ENCODE measurements at places on chromosomes 6 and 20. TPM values are rescaled to one million over a fixed set of nuclear protein-coding genes. Genes with fewer than 3 reads are reported as not detected.

PROCR gene
- total RNA-seq: 9.3 TPM

HRH3 gene
- not detected for total RNA-seq

TIAM2 gene
- total RNA-seq: 10.1 TPM

IDH3B gene
- 256 TPM for total RNA-seq

RIPOR3 gene
- total RNA-seq: 7.1 TPM

HLA-DOA gene
- total RNA-seq: 1.5 TPM

DNAH8 gene
- 0.09 TPM for total RNA-seq

DNA sequence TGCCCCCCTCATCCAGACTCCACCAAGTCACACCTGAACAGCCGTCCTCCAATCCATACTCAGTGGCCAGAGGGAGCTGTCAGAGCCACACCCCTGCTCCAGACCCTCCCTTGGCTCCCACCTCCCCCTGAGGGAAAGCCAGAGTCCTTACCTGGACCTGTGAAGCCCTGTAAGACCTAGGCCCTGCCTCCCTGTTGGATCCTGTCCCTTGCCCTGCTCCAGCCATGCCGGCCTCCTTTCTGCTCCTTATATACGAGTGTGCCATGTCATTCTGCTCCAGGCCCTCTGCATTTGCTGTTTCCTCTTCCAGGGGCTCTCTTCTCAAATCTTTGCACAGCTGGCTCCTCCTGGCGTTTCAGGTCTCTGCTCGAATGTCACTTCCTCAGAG is 100.3 kb upstream of the MYL9 start:
- peaks cover 18% of the 10 kb centered on the region for H3K27me3 ChIP-seq
- no peak for DNase-seq

DNA sequence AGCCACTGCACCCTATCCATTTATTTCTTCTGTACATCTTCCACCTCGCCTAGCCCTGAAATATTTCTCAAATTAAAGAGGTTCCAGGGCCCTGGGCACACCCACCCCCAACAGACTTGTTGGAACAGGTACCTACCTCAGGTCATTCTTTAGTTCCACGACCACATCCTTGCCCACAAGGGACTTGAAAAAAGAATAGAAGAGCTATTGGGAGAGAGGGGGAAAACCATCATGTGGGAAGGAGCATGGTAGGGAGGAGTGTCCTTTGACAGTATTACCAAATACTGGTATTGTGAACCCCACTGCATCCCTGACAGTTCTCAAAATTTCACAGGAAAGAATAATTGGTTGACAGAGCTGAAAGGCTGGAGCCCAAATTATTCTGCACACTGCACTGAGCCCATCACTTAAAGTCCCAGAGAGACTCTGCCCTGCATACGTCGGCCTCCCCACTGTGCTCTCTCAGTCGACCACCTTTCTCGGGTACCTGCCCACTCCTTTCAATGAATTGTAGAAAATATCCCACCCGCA is 762 bp downstream of the LSM2 start:
- peaks cover 20% of the 10 kb centered on the region for H3K4me1 ChIP-seq
- DNase-seq: no peak
- peak overlapping the region; percentile 69 for H3K4me3 ChIP-seq
- peak overlapping the region; percentile 96 for H3K27ac ChIP-seq
- no peaks in the 10 kb centered on the region for H3K27me3 ChIP-seq

DNA sequence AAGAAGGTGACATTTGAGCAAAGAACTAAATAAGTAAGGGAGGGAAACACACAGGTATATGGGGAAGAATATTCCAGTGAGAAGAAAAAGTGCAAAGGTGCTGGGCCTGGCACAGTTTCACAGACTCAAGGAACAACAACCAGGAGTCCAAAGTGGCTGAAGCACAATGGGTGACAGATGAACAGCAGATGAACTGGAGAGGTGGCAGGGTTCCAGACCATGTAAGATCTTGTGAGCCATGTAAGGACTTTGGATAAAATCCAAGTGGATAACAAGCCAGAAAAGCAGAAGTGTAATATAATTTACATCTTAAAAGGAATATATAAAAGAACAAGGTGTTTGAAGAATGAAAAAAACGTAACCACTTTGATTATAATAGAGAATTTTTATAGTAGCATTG is 87.9 kb downstream of the MMS22L start:
- DNase-seq: no peak
- H3K27me3 ChIP-seq: no peaks in the 10 kb centered on the region
- no peak overlapping the region for H3K27ac ChIP-seq

GRCh38 chr6:34065466-34066217 is 80.2 kb downstream of the GRM4 start:
- no peak overlapping the region for H3K27ac ChIP-seq
- H3K27me3 ChIP-seq: no peaks in the 10 kb centered on the region
- H3K4me1 ChIP-seq: no peaks in the 10 kb centered on the region
- no peak overlapping the region for H3K4me3 ChIP-seq
- H3K36me3 ChIP-seq: no peaks in the 10 kb centered on the region

DNA sequence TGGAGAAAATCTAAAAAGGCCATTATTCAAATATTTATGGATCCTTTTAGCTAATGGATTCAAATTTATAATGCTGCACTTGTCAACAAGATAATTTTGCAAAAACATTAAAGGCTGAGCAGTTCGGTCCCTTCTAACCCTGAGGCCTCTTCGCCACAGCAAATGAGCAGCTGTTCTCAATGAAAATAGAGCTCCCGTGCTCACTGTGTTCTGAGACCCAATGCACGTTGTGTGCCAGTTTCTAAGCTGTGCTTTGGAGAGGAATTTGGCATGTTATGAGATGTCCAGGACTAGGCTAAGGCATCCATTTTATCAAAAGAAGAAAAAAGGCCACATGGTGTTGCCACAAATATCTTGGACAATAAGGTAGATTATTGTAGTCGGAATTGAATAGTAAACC is 220.1 kb upstream of the TSHZ2 start:
- H3K27ac ChIP-seq: no peak overlapping the region
- no peak for DNase-seq
- no peaks in the 10 kb centered on the region for H3K4me1 ChIP-seq
- no peaks in the 10 kb centered on the region for H3K27me3 ChIP-seq
- no peak overlapping the region for H3K4me3 ChIP-seq

GRCh38 chr6:135096403-135097130 is 41.9 kb upstream of the HBS1L start:
- no peaks in the 10 kb centered on the region for H3K4me1 ChIP-seq
- H3K36me3 ChIP-seq: no peaks in the 10 kb centered on the region
- peaks cover 6% of the 10 kb centered on the region for H3K27me3 ChIP-seq
- no peak for DNase-seq
- H3K4me3 ChIP-seq: no peak overlapping the region

- no peaks in the 10 kb centered on the region for H3K4me1 ChIP-seq
- peak; percentile 16 for DNase-seq
- no peaks in the 10 kb centered on the region for H3K36me3 ChIP-seq
- no peak overlapping the region for H3K27ac ChIP-seq
- H3K27me3 ChIP-seq: no peaks in the 10 kb centered on the region
Measured at GRCh38 chr20:52747845-52748284, 224.3 kb upstream of the TSHZ2 start.

DNA sequence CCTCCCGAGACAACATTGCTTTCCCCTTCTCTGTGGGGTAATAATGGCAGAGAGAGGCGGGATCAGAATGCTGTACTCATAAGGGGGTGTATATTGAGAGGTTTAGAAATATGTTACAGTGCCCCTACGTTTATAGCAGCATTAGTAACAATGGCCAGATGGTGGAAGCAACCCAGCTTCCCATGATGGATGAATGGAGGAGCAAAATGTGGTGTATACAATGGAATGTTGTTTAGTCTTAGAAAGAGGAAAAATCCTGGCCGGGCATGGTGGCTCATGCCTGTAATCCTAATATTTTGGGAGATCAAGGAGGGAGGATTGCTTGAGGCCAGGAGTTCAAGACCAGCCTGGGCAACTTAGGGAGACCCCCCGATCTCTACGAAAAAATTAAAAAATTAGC is 12.9 kb downstream of the BANF2 start:
- H3K4me1 ChIP-seq: no peaks in the 10 kb centered on the region
- DNase-seq: no peak
- H3K36me3 ChIP-seq: no peaks in the 10 kb centered on the region
- H3K27me3 ChIP-seq: no peaks in the 10 kb centered on the region

GRCh38 chr20:44074252-44075151 is 112.5 kb downstream of the JPH2 start:
- DNase-seq: peak; percentile 68
- peak overlapping the region; percentile 29 for H3K27ac ChIP-seq
- no peak overlapping the region for H3K4me3 ChIP-seq
- no peaks in the 10 kb centered on the region for H3K36me3 ChIP-seq
